Temporal lobe (tissue), 4 donors: ENCODE measurements at places on chromosomes 12 and 14. TPM values are rescaled to one million over a fixed set of nuclear protein-coding genes. Genes with fewer than 3 reads are reported as not detected.

The PRB2 gene
- total RNA-seq, result 1.7 TPM

The CARMIL3 gene
- total RNA-seq, result 20.4 TPM

The IRAK3 gene
- total RNA-seq, result 5.4 TPM

The GYS2 gene
- not detected for total RNA-seq

The SMCO3 gene
- total RNA-seq, result not detected

The IFI27 gene
- 11.6 TPM for total RNA-seq

The SUSD6 gene
- total RNA-seq, result 6.4 TPM

The RD3L gene
- not detected for total RNA-seq

The TSPAN19 gene
- under 0.01 TPM for total RNA-seq

The GRIP1 gene
- total RNA-seq, result 77.9 TPM

The TMPRSS12 gene
- total RNA-seq, result not detected

The MNAT1 gene
- 57.0 TPM for total RNA-seq

The PLBD1 gene
- total RNA-seq, result 0.98 TPM

The CCDC175 gene
- total RNA-seq, result 2.0 TPM

The PZP gene
- total RNA-seq, result under 0.01 TPM

The TMEM132D gene
- 4.9 TPM for total RNA-seq

The MAPK1IP1L gene
- 25.1 TPM for total RNA-seq

The UTP20 gene
- 16.0 TPM for total RNA-seq

The LHX5 gene
- under 0.01 TPM for total RNA-seq

The LRRIQ1 gene
- 5.9 TPM for total RNA-seq

The AREL1 gene
- 36.1 TPM for total RNA-seq
